ENCODE measurements at places on chromosomes 3 and 15.
A peak's percentile ranks its signal among the peaks of the same experiment; 100 is the strongest.

- no peak for DNase-seq
These were observed 45.3 kb upstream of the PLCL2 start for GRCh38 chr3:16839271-16840100.

GRCh38 chr3:149015393-149015792 is 24.1 kb downstream of the GYG1 start:
- DNase-seq = no peak

GRCh38 chr15:89874926-89875564 is 18.7 kb downstream of the AP3S2 start:
- DNase-seq = peak; percentile 82

DNA sequence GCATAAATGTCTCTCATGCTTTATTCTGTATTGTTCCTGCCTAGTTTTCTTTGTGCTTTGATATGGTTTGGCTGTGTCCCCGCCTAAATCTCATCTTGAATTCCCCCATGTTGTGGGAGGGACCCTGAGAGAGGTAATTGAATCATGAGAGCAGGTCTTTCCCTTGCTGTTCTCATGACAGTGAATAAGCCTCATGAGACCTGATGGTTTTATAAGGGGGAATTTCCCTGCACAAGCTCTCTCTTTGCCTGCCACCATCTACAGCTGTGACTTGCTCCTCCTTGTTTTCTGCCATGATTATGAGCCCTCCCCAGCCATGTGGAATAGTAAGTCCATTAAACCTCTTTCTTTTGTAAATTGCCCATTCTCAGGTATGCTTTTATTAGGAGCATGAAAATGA is 1596.6 kb downstream of the SI start:
- no peak for DNase-seq

- DNase-seq = no peak
These were observed 23.5 kb upstream of the SLC24A5 start for GRCh38 chr15:48097264-48097663.

DNA sequence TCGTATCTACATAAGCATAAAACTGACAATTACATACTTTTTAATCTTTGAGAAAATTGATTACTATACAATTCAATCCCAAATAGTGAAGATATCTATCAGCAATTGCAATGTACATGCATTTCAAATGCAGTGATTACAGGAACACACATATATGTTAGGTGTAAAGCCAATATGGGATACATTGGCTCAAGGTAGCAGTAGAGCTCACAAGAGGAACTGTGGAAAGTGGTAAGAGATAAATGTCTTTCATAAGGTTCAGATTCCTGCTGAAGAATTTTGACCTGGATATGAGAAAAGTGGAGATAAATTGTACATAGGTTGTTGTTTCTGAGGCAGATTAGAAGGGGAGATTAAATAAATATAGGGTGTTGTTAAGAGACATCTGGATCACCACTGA is 1280.5 kb downstream of the OTOL1 start:
- no peak for DNase-seq

- no peak for DNase-seq
These were observed 91.5 kb downstream of the ST6GAL1 start for GRCh38 chr3:187021748-187022402.

DNA sequence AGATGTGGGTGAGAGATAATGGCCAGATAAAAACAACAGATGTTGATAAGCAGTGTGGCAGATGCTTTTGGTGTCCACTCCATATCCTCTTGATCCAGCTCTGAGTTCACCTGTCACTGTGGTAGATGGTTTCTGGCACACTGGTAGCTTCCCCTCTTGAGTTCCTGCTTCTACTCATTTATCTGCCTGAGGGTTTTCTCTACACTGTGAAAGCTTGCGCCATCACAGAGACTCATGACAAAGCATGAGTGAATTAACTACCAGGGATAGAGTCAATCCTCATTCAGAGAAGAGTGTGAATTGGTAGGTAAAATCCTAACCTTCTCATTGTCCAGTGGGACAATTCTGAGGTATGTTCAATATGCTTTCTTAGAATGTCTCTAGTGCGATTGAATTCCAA is 50.0 kb upstream of the ARHGEF26 start:
- DNase-seq = no peak

DNA sequence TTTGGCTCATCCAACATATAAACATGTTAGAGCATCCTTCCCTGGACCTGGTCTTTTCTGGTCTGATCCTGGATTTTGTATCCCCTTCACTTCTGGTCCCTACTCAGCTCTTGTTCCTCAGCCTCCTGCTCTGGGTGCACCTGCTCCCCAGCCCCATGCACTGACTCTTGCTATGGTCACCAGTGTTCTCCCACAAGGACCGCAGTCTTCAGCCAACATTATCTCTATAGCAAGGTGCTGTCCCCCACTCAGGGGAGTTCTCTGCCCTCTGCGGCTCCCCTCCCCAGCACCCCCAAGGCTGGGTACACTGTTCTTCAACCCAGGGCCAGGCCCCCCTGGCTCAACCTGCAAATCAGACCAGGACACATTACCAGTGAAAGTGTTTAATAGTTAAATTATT is 80.2 kb downstream of the SEC22A start:
- no peak for DNase-seq

DNA sequence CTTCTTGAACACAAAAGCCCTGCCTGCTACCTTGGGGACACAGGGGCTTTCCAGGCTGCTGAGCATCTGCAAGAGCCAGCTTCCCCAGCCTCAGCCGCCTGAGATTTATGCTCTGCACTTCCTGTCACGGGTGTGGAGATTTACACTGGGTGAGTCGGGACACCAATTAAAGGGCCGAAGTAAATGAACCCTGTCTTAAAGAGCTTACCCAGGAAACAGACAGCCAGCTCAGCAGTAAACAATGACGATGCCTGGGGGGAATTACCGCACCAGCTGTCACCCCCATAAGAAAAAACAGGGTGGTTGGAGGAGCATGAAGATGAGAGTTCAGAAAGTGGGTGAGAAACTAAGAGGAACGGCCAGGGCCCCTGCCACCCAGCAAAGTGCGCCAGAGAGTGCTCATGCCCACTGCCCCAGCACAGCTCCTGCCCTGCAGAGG is 37.5 kb upstream of the IQSEC1 start:
- DNase-seq = no peak

GRCh38 chr15:65423150-65423975 is 616 bp upstream of the IGDCC4 start:
- peak; percentile 60 for DNase-seq

- DNase-seq = no peak
These were observed 170.7 kb downstream of the DIPK2A start for GRCh38 chr3:144142151-144142840.

DNA sequence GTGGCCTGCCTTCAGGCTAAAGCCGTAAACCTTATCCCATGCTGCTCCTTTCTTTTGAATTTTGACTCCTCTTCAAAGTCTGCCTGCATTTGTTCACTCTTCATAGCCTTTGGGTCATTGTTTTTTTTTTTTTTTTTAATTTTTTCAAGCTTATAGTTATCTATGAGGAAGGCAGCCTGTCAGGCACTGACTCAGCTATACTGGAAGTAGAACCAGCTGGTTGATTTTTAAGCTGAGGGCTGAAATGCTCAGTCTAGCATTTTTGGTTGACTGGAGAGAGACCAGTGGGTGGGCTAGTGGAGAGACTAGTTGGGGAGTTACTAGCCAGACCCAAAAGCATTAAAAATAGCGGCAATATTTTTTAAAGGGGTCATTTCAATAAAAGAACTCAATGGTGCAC is 44.1 kb downstream of the C3orf20 start:
- no peak for DNase-seq

DNA sequence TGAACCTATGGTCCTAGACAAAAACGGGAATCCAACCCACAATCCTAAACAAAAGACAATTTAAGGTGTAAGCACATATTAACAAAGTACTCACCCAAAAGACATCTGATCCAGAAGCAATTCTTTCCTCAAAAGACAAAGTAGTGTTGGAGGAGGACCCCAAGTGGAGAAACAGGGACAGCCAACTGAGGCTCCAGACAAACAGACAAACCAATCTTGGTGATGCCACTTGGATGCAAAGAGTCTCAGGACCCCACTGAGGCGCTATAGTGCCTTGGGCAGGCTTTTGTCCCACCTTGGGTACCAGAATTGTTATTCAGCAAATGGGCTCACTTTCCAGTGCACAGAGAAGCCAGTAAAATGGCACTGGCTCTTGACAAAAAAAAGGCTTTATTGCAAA is 613.8 kb downstream of the DIPK2A start:
- DNase-seq = no peak

- no peak for DNase-seq
These were observed 47.1 kb upstream of the CTDSPL start for GRCh38 chr3:37814547-37814946.

DNA sequence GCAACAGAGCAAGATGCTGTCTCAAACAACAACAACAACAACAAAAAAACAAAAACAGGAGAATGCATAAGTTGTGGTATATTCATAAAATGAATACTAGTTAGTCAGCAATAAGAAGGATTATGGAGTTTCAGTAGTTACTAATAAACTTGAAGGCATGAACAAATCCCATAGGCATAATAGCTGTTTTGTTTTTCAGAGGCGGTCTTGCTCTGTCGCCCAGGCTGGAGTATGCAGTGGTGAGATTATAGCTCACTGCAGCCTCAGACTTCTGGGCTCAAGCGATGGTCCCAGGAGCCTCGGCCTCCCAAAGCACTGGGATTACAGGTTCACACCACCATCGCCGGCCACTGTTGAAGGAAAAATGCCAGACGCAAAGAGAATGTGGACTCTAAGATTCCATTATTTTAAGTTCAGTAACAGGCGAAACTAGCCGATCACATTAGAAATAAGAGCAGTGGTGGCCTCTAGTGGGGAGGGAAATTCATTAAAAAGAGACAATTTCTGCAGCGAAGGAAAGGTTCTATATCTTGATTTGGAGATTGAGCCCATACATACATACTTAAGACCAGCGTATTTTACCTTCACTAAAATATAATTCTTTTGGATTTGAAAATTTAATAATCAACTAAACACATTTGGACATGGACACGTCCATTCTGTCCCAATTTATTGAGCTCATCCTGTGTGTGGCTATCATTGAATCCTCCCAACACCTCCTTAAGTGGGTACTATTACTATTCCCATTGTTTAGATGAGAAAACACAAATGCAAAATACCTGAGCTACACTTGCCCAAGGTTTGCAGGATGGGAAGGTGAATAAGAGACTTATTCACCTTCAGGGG is 27.4 kb upstream of the HDAC11 start:
- no peak for DNase-seq

DNA sequence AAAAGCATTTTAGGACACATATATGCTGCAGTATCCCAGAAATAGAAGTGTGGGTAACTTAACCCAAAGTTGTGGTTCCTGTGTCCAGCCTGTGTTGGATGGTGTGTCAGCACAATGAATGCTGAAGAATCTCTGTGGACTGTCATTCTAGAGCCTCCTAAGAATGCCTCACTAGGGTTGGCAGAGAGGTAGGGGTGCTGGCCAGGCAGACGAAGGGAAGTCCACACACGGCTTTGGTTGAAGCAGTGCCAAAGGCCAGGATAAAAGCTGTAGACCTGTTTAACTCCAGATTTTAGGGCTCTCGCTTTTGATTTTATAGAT is 43.7 kb upstream of the TIPARP start:
- no peak for DNase-seq

GRCh38 chr15:77944002-77944867 is 133.3 kb downstream of the TBC1D2B start:
- peak; percentile 88 for DNase-seq

GRCh38 chr15:42493679-42494078 is 1.8 kb upstream of the SNAP23 start:
- no peak for DNase-seq

- DNase-seq = no peak
These were observed 218.6 kb downstream of the PDCD6IP start for GRCh38 chr3:34016925-34017587.

- no peak for DNase-seq
These were observed 24.1 kb downstream of the CACNA1D start for GRCh38 chr3:53518495-53518981.

DNA sequence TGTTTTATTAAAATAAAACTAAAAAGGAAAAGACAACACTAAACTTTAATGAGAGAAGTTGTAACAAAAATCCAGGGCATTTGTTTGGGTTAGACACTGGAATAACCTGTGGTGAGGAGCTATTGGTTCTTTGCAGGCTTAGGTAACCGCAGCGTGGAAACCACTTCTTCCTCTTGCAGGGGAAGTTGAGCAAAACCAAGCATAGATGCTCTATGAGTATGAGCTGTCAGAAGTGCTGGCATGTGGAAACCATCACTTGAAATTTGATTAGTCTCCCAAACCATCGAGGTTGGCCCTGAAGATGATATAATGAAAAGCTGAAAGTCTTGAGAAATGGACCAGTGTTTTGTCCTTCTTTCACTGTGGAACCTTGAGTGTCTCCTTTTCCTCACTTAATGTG is 127.1 kb upstream of the RBMS3 start:
- no peak for DNase-seq

GRCh38 chr3:51836606-51837005 is 24.8 kb upstream of the IQCF2 start:
- DNase-seq = no peak

DNA sequence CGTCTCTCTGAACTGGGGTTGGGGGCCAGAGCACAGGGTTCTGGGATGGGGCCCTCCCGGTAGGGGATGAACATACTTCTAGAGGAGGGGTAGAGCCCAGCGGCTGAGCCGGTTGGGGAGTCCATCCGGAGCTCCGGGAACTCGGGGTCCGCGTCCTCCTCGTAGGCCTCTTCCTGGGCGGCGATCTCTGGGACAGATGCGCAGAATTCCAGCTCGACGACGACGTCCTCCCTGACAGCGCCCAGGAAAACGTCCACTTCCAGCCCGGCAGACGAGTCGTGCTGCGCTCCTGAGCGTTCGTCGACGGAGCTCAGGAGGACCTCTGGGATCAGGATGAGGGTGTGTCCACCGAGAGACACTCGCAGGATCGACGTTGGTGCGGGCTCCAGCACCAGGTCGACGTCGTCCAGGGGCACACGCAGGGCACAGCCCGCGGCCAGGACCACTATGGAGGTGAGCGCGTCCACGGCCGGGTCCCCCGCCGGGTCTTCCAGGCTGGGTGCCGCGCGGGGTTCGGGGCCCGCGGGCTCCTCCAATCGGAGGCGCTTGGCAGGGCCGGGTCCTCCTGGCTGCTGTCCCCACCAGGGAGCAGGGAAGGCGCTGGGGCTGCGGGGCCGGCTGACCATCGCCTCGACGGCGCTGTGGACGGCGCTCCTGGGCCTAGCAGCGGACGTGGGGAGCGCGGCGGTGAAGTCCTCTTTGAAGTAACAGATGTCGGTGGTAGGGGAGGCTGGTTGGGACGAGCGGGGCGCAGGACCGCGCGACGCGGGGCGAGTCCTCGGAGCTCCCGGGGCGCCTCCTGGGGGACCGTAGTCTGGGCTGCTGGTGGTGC is 474 bp downstream of the PRR23B start:
- no peak for DNase-seq

DNA sequence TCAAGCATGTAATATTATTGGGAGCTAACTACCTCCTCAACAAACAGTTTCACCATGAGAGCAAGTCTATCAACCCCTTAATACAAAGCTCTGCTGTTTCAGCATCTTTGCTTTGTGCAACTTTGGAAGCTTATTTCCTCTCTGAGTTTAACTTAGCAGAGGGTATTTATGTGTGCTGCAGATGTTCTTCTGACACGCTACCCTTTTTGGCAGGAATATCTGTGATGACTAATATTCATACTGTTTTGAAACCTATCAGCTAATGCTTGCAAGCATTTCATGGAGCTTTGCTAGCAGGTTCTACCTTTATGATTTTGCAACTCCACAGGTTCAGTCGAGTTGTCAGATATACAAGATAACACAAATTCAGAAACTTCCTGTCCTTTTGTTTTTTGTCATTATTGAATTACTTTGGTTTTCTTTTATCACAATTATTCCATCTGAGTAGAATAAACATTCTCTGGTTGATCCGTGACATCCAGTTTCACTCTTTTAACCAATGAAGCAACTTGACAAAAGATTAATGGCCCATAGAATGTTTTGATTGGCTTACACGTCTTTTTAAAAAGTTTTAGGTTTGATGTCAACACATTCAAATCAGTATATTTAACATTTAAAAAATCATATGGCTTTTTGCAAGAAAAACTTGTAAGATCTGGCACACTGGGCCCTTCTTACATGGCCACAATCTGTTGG is 1.7 kb upstream of the SLC9A9 start:
- no peak for DNase-seq
